PC-3 (cell line): ENCODE measurements at places on chromosomes 7 and 10. TPM values are rescaled to one million over a fixed set of nuclear protein-coding genes. Genes with fewer than 3 reads are reported as not detected.

Gene FAM241B
- total RNA-seq: 37.5 and 45.4 TPM in 2 replicates

Gene AGAP9
- 5.6 and 7.1 TPM in 2 replicates for total RNA-seq

Gene SERPINE1
- total RNA-seq: 46.1 and 52.5 TPM in 2 replicates

Gene TMEM139
- 5.2 and 6.2 TPM in 2 replicates for total RNA-seq

Gene EBLN1
- not detected in 2 replicates for total RNA-seq

DNA sequence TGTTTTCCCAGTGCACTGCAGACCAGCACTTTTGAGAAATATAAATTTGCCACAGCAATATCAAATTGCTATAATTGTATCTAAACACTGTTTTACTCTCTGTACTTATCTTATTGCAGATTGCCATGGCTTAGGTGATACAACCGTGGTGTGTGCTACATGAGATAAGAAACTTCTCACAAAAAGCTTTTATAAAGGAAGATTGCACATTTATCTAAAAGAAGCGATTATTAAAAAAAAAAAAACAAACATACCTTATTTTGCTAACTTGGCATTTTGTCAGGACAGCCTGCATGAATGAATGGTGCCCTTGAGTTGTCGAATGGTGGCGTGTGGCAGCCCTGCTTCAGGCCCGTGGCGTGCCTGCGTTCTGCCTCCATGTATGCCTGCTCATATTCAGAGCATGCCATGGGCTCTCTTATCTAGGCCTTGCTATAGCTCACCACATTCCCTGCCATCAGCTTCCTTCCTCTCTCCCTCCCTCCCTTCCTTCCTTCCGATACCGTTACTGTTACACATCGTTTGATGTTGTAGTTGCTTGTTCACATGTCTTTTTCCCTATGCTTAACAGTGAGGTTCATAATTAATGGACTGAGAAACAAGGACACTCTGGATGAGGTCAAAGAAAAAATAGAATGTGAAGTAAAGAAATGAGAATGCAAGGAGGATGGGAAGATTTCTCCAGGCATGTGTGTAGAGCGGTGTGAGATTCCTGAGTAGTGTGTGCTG, 34.9 kb downstream of the PRKAR2B start:
- no peaks in the 10 kb centered on the region; the same call in 1 of the 2 replicates for H3K27me3 ChIP-seq
- H3K4me3 ChIP-seq: no peak overlapping the region
- H3K36me3 ChIP-seq: no peaks in the 10 kb centered on the region
- peaks cover 15% of the 10 kb centered on the region; the same call in 1 of the 2 replicates for H3K4me1 ChIP-seq
- no peak overlapping the region for H3K27ac ChIP-seq
- DNase-seq: no peak

DNA sequence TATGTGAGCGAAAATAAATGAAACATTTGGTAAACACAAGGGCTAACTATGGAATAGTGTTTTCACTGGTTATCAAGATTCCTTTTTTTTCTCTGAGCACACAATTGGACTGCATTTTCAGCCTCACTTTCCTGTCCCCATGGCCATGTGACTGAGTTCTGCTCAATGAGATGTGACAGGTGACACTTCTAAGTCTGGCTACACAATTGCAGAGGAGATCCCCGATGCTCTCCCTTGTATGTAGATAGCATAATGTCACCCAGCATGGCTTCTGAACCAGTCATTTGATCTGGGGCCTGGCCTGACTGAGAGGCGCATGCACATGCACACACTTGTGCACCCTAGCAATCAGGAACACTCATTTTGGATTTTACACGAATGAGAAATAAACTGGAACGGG, 581.8 kb downstream of the GRID1 start:
- no peak overlapping the region for H3K4me3 ChIP-seq
- no peak for DNase-seq
- no peak overlapping the region for H3K27ac ChIP-seq
- no peaks in the 10 kb centered on the region for H3K27me3 ChIP-seq
- H3K4me1 ChIP-seq: no peaks in the 10 kb centered on the region

DNA sequence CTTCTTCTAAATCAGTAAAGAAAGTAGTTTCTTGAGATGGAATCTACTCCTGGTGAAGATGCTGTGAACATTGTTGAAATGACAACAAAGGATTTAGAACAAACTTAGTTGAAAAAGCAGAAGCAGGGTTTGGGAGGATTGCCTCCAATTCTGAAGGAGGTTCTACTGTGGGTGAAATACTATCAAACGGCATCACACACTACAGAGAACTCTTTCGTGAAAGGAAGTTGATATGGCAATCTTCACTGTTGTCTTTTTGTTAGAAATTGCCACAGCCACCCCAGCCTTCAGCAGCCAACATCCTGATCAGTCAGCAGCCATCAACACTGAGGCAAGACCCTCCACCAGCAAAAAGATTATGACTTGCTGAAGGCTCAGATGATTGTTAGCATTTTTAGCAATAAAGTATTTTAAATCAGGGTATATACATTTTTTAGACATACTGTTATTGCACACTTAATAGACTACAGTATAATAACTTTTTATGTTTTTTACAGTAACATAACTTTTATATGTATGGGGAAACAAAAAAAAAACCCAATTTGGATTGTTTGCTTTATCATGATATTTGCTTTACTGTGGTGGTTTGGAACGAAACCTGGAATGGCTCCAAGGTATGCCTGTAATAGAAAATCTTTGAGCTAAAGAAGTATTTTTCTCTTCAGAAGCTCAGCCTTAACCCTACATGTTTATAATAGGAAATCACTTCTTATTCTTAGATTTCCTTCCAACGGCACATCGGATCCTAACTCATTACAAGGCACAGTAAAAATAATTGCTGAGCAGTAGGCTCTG, 257.3 kb downstream of the LRMDA start:
- no peaks in the 10 kb centered on the region; the same call in 1 of the 2 replicates for H3K4me1 ChIP-seq
- H3K4me3 ChIP-seq: no peak overlapping the region
- peak; percentile 59 for DNase-seq
- no peaks in the 10 kb centered on the region for H3K36me3 ChIP-seq

GRCh38 chr7:37352974-37353948, 95.4 kb downstream of the ELMO1 start:
- H3K27me3 ChIP-seq: no peaks in the 10 kb centered on the region
- no peak overlapping the region for H3K27ac ChIP-seq
- H3K36me3 ChIP-seq: no peaks in the 10 kb centered on the region; the same call in 1 of the 2 replicates
- H3K4me3 ChIP-seq: no peak overlapping the region

Gene PRTFDC1
- total RNA-seq: 9.7 and 10.2 TPM in 2 replicates

DNA sequence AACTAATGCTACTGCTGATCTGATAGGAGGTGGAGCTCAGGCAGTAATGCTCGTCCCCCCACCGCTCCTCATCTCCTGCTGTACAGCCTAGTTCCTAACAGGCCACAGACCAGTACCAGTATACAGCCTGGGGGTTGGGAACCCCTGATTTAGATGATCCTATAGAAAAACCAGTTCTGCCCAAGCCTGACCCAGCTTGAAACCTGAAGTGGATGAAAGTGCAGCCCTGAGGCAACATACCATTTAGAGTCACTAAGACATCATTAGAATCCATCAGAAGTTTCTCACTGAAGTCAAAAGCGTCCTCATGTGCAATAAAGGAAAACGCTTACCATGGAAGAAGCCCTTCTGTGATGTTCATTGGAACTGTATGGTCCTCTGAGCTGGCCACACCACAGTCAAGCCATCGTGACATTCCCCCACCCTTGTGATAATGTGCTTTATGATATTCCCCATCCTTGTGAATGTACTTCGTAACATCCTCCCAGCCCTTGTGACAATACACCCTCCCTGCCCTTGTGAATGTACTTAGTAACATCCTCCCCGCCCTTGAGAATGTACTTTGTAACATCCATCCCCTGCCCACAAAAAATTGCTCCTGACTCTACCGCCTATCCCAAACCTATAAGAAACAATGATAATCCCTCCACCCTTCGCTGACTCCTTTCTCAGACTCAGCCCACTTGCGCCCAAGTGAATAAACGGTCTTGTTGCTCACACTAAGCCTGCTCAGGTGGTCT, 65.9 kb upstream of the HECTD2 start:
- no peaks in the 10 kb centered on the region for H3K27me3 ChIP-seq
- no peak overlapping the region for H3K27ac ChIP-seq
- H3K4me3 ChIP-seq: no peak overlapping the region
- peaks cover 16% of the 10 kb centered on the region for H3K4me1 ChIP-seq

GRCh38 chr10:96740579-96741281, 20.4 kb upstream of the PIK3AP1 start:
- no peak overlapping the region for H3K4me3 ChIP-seq
- H3K27me3 ChIP-seq: no peaks in the 10 kb centered on the region
- no peaks in the 10 kb centered on the region for H3K4me1 ChIP-seq
- no peaks in the 10 kb centered on the region for H3K36me3 ChIP-seq
- DNase-seq: no peak

- no peaks in the 10 kb centered on the region for H3K27me3 ChIP-seq
- H3K4me3 ChIP-seq: no peak overlapping the region
- DNase-seq: no peak
- H3K4me1 ChIP-seq: no peaks in the 10 kb centered on the region
- H3K36me3 ChIP-seq: no peaks in the 10 kb centered on the region
These were observed 49.7 kb downstream of the PPP1R9A start for GRCh38 chr7:94957061-94957460.

DNA sequence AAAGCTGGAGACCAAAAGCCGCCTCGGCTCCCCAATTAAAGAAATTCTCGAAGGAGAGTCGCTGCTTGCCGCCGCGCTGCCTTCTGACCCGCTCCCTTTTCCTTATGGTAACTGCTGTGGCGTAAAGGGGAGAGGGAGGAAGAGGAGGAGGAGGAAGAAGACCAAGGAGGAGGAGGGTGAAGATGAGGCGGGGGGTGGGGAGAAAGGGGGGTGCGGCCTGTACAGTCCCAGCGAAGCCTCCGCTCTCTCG, 388 bp downstream of the CNOT4 start:
- peak overlapping the region; percentile 53; the same call in 1 of the 2 replicates for H3K27ac ChIP-seq
- H3K36me3 ChIP-seq: no peaks in the 10 kb centered on the region
- no peak for DNase-seq
- peak overlapping the region; percentile 84 for H3K4me3 ChIP-seq
- H3K4me1 ChIP-seq: peaks cover 22% of the 10 kb centered on the region

Gene MRPL32
- total RNA-seq: 75.4 and 104 TPM in 2 replicates

- no peaks in the 10 kb centered on the region for H3K27me3 ChIP-seq
- peak overlapping the region; percentile 59; the same call in 1 of the 2 replicates for H3K27ac ChIP-seq
- H3K36me3 ChIP-seq: peaks cover 14% of the 10 kb centered on the region
- DNase-seq: peak; percentile 78
- H3K4me3 ChIP-seq: no peak overlapping the region
These were observed 4.0 kb downstream of the MTG1 start for GRCh38 chr10:133397938-133398337.

Gene ZNF783
- 6.9 and 7.0 TPM in 2 replicates for total RNA-seq

GRCh38 chr10:78547397-78547796, 513.7 kb downstream of the RPS24 start:
- no peak for DNase-seq
- no peak overlapping the region for H3K4me3 ChIP-seq
- peaks cover 28% of the 10 kb centered on the region for H3K4me1 ChIP-seq
- no peak overlapping the region for H3K27ac ChIP-seq

DNA sequence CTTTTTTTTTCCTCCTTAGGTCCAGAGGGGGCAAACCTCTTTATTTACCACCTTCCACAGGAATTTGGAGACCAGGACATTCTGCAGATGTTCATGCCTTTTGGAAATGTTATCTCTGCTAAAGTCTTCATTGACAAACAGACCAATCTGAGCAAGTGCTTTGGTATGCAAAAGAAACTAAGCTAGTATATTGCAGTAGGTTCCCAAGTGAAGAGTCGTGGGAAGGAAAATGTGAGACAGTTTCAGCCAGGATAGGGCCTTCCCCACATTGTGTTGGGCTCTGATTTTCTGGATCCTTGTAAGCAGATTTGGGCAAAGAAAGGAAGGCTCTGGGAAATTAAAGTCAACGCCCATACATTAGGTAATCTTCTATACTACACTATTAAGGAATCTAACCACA, 285.6 kb downstream of the USP6NL start:
- H3K27me3 ChIP-seq: peaks cover 46% of the 10 kb centered on the region
- H3K27ac ChIP-seq: no peak overlapping the region
- no peaks in the 10 kb centered on the region for H3K4me1 ChIP-seq
- no peak overlapping the region for H3K4me3 ChIP-seq
- no peak for DNase-seq
- no peaks in the 10 kb centered on the region for H3K36me3 ChIP-seq

Gene ELN
- total RNA-seq: 0.07 TPM in 1 of 2 replicates, not detected in the other

- no peaks in the 10 kb centered on the region for H3K36me3 ChIP-seq
- H3K27ac ChIP-seq: no peak overlapping the region
These were observed 7.4 kb upstream of the KAZALD1 start for GRCh38 chr10:101054351-101054750.

DNA sequence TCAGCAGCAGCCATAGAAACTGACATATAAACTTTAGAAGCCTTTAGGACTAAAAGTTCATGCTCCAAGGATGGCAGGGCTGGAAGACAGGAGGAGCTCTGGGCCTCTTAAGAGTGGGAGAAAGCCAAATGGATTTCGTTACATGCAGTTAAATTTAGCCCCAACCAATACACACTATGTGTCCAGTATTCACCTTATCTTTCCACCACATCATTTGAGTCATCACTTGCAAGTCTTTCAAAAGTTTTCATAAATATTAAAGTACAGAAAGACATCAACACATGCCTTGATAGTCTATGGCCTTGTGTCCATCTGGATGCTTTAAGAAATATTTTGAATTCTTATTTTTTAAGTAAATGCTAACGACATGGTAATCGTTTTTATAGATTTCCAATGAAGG, 392.4 kb upstream of the LRRN3 start:
- no peaks in the 10 kb centered on the region for H3K27me3 ChIP-seq
- no peak overlapping the region for H3K27ac ChIP-seq
- no peaks in the 10 kb centered on the region for H3K4me1 ChIP-seq
- H3K4me3 ChIP-seq: no peak overlapping the region

Gene GARIN1A
- total RNA-seq: 0.91 and 3.6 TPM in 2 replicates
